BE2C (cell line): ENCODE measurements at places on chromosomes 3 and 15.

DNA sequence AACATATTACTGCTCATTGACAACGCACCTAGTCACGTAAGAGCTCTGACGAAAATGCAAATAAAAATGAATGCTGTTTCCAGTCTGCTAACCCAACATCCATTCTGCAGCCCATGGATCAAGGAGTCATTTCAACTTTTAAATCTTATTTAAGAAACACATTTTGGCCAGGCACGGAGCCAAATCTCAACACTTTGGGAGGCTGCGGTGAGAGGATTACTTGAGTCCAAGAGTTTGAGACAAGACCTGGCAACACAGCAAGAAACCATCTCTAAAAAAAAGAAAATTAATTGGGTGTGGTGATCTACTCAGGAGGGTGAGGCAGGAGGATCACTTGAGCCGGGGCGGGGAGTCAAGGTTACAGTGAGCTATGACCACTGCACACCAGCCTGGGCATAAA lies 22.4 kb upstream of the TM4SF19 start:
- DNase-seq, result no peak

GRCh38 chr15:27358751-27359434 lies 387.9 kb downstream of the GABRG3 start:
- peak; percentile 75 for DNase-seq

GRCh38 chr15:83848315-83849050 lies 194.6 kb downstream of the ADAMTSL3 start:
- no peak for DNase-seq

- DNase-seq, result no peak
Measured at GRCh38 chr3:198027045-198027798, 67.2 kb downstream of the LMLN start.

- DNase-seq, result no peak
Measured at GRCh38 chr3:23219117-23219516, 16.0 kb downstream of the UBE2E2 start.

- DNase-seq, result no peak
Measured at GRCh38 chr15:52109559-52110451, 2.8 kb downstream of the BCL2L10 start.

- DNase-seq, result no peak
Measured at GRCh38 chr3:95289295-95289694, 1226.4 kb downstream of the NSUN3 start.

DNA sequence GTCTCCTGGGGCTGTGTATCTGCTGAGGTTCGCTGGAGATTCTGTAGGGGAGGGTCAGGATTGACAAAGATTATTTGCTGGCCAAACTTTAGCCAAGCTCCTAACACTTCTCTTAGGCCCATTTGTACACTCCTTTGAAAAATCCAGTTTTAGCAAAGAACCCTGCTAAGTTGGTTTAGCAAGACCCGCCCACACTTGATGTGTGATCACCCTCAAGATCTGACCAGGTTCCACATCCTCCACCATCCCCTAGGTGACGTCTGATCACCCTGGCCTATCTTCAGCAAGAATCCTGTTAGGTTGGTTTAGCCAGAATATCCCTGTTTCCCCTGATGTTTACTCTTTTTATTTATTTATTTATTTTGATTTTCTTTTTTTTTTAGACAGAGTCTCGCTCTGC lies 14.8 kb upstream of the SLC35G2 start:
- DNase-seq, result no peak

- DNase-seq, result no peak
Measured at GRCh38 chr3:178826435-178827123, 245.0 kb downstream of the ZMAT3 start.

DNA sequence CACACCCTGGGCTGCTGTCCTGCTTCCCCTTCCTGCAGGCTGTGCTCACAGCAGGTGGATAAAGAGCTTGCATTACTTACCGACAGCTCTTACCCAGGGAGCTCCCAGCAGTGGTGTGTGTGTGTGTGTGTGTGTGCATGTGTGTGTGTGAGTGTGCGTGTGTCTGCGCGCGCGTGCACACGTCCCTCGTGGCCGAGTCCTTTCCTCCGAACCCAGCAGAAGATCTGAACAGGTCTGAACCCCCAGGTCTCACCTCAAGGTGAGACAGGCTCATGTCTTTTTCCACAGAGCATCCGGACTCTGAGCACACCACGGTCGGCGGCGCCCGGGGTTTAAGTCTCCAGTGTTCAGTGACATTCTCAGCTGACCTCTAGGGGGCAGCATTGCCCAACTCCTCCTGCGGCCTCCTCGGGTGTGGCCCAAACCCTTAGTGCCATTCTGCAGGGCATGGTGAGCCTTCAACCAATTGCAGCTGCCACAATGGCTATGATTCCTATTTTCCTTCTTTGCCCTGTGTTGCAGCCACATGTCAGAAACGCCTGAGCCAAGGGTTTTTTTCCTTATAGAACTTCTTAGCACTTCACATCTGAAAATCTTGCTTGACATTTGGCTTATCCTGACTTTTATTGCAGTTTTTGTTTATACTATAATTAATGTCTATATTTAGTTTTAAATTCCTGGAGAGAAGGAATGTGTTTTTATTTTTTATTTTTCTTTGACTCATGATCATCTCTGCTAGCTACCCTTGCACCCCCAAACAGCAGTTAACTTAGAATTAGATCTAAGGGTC lies 64.1 kb upstream of the KLHL25 start:
- DNase-seq, result peak; percentile 80

- peak; percentile 84 for DNase-seq
Measured at GRCh38 chr3:179653096-179653797, 407 bp downstream of the USP13 start.

GRCh38 chr3:110799271-110799670 lies 272.3 kb upstream of the NECTIN3 start:
- DNase-seq, result no peak

DNA sequence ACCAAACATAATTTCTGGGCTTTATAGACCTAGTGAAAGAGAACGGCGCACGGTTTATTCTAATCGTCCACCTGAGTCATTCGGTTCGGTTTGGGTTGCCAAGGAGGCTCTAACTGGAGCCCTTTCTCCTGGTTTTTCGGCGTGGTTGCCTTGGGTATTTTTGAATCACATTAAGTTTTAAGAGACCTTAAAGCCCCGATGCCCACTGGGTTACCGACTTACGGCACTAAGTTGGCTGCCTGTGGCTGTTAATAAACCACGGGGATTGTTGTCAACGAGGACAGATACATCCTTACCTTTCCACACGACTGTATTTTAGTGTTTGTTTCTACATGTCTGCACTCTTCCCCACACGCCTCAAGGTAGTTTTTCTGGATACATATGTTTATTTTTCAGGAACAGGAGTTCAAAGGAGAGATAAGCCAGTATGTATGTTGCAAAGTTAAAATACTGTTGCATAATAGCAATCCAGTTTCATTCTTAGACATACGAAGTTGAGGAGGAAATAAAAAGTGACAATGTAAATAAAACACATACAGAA lies 1.2 kb upstream of the ANP32A start:
- DNase-seq, result no peak

DNA sequence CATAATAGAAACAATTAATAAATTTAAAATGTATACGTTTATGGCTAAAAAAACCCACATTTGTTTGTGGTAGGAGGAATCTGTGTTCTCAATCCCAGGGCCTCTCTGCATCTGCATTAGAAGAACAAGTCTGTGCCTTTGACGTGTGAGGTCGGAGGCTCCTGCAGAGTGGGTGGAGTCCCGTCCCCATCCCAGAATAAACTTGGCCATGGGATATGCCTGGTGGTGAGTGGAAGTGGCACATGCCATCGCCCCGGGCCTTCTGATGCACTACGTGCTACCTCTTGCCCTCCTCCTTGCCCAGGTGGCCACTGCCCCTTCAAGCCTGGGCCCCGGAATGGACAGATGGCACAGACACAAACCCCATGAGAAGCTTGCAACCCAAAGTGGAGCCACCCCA lies 131.1 kb upstream of the NSMCE3 start:
- DNase-seq, result no peak

GRCh38 chr3:126058666-126059065 lies 25.3 kb downstream of the SLC41A3 start:
- DNase-seq, result no peak

DNA sequence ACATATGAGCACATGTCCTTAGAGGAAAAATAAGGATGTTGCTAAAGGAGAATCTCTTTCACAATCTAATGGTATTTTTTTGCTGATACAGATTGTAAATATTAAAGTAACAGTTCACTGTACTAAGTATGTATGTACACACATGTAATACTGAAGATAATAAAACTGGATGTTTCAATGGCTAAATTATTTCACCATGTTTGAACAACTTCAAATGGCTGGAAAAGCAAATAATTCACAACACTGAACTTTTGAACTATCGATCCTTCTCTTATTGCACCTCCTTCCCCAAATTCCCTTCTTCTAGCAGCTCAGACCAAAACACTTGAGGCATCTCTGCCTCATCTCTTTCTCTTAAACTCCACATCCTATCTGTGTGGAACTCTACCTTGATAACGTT lies 149.5 kb downstream of the EPHA3 start:
- DNase-seq, result no peak

GRCh38 chr15:48940508-48940907 lies 23.2 kb downstream of the SHC4 start:
- no peak for DNase-seq

DNA sequence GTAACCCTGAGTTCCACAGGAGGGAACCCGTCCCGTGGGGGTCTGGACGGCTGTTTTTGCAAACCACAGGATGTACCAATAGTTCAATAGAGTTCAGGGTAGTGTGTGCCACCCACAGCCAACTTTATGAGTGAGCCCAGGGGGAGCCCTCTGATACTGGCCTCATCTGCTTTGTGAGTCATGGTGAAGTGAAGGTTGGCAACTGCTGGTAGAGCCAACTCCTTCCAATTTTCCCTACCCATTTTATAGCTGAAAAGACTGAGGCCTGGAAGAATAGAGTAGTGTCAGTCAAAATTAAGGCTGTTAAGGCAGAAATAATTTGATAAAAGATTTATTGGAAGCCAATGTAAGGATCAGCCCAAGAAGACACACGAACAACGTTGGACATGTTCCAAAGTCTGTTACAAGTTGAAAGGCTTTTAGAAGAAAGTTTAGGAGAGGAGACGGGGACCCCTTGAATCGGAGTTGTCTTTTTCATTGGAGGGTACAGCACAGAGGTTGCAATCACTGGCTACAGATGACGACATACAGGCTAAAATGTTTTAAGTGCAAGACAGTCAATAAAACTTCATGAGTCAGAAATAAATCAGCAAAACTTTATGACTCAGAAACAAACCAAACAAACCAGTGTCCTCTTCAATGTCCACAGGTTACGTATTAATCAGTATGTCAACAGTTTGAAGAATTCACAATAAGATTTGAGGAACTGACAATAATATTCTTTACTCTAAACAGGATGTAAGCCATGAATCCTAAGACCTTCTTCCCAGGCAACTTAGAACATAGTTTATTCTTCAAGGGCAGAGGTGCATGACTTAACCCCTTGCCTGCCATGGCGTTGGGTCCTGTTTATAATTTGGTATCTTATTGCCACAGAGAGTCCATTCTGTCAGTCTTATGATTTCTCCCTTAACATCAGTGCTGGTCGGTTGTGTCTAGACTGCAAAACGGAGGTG lies 62.9 kb upstream of the NR2E3 start:
- no peak for DNase-seq

DNA sequence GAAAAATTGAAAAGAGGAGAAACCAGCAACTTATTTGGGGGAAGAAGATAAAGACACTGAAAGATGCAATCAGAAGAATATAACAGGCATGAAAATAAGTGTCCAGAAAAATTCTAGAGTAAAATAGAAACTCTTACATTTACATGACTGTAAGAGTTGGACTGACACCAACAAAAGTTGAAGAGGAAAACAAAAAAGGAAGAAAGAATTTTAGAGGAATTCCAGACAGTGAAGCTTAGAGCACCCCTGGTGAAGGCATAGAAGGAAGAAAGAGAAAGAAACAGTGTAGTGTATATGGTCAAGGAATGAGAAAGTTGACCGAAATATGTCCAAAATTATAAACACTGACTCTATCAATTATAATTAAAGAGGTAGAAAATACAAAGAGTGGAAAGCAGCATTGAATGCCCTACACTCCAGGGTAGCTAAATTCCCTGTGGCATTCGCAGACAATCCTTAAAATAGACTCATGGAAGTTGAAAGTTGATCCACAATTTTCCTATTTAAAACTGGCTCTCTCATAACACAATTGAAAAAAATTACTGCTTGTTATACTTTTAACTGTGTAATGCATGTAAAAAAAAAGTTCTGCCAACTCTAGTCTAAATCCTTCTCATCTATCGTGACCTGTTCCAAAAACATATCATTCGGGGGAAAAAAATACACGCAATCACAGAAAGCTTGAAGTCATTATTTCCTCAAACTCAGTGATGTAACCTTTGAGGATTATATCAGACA lies 102.6 kb upstream of the ABI3BP start:
- no peak for DNase-seq

DNA sequence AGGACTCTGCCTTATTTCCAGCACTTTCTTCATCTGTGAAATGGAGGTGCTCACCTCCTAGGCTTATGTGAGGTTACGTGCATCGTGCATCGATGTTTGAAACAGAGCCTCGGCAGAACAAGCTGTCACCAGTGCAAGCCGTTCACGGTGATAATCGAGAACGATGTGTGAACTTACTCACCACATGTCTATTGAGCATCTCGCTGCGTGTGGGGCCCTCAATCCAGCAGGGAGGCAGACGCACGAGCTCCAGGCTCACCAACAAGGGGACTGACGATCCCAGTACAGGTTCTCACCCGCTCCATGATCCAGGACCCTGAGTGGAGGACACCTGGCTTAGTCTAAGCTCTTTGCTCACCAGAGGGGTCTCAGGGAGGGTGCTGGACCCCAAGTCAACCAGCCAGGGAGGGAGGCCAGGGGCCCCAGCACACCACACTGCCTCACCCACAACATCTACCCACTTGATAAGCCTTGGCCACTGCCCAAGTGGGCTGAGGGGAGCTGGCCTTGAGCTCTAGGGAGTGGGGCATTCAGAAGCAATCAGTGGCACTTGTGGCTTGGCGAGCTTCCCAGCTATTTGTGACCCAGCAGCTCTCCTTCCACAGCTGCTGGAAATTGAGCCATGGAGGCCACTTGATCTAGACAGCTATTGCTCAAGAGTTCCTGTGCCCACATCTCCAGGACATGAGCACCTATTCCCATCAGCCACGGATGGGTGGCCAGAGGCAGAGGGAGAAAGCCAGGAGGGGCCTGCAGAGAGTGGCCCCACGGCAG lies 34.4 kb upstream of the SLC6A1 start:
- no peak for DNase-seq

DNA sequence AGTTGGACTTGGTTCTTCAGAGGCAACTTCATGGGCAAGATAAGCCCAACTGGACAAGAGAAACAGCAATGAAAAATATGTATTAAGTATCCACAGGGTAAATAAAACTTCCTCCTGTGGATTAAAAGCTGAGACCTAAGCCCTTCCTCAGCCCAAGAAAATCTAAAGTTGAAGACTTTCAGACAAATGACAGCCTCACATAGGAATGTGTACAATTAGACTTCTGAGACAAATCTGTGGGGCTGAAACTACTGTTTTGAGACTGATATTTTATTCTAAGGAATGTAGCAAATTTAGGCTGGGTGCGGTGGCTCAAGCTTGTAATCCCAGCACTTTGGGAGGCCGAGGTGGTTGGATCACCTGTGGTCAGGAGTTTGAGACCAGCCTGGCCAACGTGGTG lies 74.2 kb upstream of the IL12A start:
- DNase-seq, result no peak

DNA sequence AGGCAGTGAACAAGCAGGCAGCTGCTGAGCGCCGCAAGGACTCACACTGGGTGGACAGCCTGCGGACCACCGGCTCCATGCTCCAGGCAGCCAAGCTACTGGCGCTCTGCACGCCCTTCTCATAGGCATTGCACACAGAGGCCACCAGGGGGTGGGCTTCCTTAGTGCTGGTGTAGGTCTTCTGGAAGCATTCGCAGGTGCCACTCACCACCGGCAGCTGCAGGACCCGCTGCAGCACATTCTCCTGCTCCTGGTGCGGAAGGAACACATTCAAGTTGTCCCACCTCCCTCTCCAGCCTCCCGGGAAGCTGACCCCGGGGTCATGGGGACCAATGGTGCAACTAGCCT lies 6.0 kb downstream of the PLIN1 start:
- DNase-seq, result peak; percentile 86
